Iris pigment epithelial cell (primary cell): ENCODE measurements at places on chromosomes 1 and 21.

DNA sequence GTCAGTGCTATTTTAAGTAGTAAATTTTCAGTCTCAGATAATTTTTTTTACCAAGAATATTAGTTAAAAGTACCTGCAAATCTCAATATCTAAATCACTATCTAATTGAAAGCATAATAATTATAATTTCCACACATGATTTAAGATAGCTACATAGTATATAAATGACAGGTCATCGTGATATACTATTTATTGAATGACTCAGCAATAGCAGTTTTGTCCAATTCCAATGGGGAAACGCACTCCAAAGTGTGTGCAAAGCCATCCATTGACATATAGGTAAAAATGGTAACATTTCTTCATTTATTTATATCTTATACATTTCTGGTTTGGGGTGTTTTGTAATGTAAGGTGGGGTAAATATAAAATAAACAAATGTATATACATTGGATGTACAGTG is 19.5 kb downstream of the ADGRL4 start:
- no peak for DNase-seq

GRCh38 chr1:176976225-176976624 is 188.3 kb downstream of the ASTN1 start:
- no peak for DNase-seq

- no peak for DNase-seq
These were observed 25.4 kb upstream of the CGN start for GRCh38 chr1:151485685-151486255.

- DNase-seq, result peak; percentile 92
These were observed 1.1 kb downstream of the IGFN1 start for GRCh38 chr1:201191653-201192260.

- DNase-seq, result no peak
These were observed 32.7 kb upstream of the SYCP1 start for GRCh38 chr1:114821978-114822377.

DNA sequence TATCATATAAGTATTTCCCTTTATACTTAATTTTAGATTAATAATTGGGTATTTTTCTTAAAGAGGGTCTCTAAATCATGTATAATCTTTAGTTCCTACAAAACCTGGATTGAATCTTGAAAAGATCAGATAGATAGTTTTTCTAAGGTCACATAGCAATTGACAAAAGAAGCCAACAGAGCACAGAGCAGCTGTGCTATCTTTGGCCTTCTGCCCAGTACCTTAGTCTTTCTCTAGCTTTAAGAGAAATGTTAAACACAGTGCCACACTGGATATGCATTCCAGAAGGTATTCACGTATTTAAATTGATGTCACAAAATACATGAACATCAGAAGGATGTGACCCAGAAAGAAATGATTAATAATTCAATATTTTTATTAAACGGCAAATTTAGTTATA is 86.8 kb downstream of the C21orf91 start:
- DNase-seq, result peak; percentile 33

GRCh38 chr21:31326522-31327242 is 17.4 kb downstream of the TIAM1 start:
- DNase-seq, result peak; percentile 17

- no peak for DNase-seq
These were observed 5.6 kb downstream of the ZBTB8B start for GRCh38 chr1:32470431-32470830.

DNA sequence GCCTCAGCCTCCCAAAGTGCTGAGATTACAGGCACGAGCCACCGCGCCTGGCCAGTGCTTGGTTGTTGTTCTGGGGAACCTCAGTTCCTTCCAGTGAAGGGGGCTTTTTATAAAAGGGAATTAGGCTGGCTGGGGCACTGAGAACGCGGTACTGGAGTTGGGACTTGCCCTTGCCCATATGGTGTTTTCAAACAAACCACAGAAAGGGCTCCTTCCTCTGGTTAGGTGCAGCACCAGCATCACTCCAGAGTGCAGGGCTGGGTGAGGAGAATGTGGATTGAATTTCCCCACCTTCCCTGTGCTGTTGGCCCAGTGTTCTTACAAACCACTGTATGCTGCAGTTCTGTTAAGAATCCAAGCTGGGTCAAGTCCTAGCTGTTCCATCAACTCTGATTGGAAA is 5.3 kb downstream of the MAN1C1 start:
- DNase-seq, result no peak

GRCh38 chr1:210104103-210104502 is 128.5 kb upstream of the SERTAD4 start:
- DNase-seq, result no peak

- peak; percentile 93 for DNase-seq
These were observed 177.9 kb downstream of the CLIC6 start for GRCh38 chr21:34846601-34847112.

- DNase-seq, result no peak
These were observed 299.5 kb downstream of the ST6GALNAC3 start for GRCh38 chr1:76374086-76374485.

DNA sequence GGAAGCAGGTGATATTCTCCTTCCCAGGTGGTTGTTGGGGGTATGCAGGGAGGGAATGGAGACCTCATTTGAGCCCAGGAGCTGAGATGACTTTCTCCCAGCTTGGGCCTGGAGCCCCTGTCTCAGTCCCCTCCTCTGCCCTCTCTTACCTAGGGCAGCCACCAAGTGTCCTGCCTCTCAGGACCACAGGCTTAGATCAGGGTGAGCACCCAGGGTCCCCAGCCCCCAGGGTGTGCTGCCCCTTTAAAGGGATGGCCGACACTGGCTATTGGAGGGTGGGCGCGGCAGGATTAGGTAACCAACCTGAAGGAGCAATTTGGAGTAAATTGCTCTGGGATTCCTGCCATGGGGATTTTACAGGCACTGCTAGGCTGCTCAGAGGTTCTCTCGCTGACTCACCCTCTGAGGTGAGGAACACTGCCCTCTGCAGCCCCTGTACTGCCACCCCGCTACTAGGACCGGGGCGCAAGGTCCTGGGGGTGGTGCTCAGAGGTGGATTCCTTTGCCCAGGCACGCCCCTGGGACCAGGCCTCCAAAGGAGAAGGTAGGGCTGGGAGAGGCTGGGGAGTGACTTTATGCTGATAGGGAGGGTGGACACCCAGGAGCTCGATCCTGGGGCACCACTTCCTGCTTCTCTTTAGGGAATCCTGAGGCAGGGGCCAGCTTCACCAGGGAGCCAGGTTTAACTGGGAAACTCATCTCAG is 1.5 kb downstream of the RPS6KA1 start:
- peak; percentile 71 for DNase-seq

DNA sequence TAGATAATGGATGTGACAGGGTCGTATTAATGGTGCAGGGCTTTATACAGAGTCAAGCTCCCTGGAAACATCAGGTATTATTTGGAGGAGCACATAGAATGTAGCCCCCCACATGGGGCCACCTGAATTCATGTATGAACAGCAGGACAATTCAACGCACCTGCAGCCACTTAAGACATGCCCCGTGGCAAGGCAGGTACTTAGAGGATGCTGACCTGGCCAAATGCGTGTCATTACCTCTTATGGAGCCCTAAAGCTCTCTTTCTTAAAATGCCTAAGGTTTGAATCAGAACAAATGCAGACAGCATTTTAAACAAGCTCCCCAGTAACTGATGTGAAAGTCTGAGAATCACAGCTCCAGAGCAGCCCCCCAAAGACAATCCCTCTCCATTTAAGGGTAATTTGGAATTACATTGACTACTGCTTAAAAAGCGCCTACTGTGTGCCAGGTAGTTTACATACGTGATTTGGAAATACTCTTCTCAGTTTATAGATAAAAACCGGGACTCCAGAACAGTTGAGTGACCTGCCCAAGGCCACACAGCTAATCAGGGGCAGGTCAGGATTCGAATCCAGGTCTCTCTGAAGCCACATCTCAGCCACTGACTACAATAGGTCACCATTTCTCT is 71.0 kb upstream of the KLHDC7A start:
- no peak for DNase-seq

- DNase-seq, result no peak
These were observed 74.6 kb upstream of the CSF3R start for GRCh38 chr1:36557041-36558000.

DNA sequence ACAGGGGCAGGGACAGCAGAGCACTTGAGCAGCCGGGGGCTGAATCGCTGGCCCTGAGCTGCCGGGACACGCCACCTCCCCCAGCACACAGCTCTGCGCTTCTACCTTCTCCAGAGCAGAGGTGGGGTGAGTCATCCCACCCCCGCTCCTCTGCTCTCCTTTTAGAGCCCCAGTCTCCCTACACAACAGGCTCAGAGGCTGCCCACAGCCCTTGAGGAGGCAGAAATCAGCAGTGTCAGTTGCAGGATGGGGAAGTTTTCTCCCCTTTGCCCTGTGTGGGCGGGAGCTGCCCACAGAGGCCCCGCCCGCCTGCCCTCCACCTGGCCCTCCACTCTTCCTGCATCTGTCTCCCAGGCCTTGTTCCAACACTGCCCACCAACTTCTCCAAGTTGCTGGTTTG is 94.6 kb downstream of the STUM start:
- DNase-seq, result peak; percentile 83
